ENCODE measurements at places on chromosomes 16 and 17. TPM values are rescaled to one million over a fixed set of nuclear protein-coding genes. Genes with fewer than 3 reads are reported as not detected.

- peak; percentile 40 for DNase-seq
Observed at GRCh38 chr16:27769561-27770255, 219.8 kb downstream of the KATNIP start.

DNA sequence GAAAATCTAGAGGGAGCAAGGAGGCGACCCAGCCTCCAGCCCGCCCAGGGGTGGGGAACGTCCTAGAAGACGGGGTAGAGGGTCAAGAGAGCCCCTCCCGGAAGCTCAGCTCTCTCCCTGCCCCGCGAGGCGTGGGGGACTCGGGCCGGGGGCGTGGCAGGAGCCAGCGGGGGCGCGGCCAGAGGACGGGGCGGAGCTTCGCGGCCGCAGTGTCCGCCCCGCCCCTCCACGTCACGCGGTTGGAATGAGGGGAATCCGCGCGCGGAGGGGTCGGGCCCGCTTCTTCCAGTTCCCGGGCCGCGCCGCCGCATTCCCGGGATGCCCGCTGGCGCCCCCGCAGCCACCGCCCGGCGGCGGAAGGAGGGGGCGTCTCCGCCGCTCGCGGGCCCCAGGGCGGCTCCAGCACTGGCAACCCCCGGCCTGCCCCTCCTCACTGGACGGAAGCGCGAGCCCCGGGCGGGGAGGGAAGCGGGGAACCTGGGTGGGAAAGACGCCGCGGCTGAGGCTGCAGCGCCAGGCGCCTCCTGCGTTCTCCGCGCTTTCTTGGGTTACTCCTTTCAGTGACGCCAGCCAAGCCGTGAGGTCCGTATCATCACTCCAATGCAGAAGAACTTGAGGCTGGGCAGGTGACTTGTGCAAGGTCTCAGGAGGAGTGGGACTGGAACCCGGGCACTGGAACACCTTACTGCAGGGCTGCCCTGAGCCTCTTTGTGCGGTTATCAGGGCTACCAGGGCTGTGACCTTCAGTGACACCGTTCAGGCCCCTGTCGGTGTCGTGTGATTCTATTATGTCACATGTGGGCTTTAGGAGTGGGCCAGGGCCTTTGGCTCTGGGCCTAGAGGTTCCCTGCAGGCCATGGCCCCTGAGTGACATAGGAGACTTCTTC, 4.3 kb downstream of the MYO1C start:
- peak; percentile 69 for DNase-seq

DNA sequence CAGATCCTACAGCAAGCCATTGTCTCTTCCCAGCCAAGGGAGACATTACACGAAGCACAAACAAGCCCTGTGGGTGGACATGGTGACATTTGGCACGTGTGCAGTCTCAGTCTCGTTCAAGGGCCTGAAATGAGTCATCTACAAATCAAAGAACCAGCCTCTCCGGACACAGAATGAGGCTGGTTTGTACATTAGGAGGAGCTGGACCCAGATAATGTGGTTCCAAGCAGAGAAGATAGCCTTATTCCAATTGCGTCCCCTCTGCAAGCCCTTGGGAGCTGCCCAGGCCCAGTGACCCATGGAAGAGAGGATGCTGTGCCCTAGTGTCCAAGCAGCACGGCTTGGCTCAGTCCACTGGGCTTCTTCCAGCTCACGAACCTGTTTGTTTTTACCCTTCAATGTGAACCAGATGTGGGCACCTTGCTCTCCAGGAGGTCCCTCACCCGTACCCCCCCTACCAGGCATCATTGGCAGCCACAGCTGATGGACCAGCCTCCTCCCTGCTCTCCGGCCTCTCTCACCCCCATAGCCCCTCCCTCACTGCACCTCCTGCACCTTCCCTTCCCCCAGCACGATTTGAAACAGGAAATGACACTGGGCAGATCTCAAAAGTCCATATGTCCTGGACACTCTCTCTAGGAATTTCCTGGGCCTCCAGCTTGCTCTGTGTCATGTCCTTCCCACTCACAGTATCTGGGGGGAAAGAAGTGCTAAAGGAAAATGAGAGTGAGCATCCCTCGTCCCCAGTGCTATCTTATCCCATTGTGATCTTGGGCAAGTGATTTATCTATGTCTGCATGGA, 26.2 kb downstream of the KPNA2 start:
- peak; percentile 29 for DNase-seq

- DNase-seq, result no peak
Observed at GRCh38 chr16:73792199-73793020, 504.2 kb upstream of the PSMD7 start.

GRCh38 chr16:78538919-78539318, 439.5 kb downstream of the WWOX start:
- peak; percentile 46 for DNase-seq

NSF gene
- total RNA-seq, result 24.1 TPM

- DNase-seq, result no peak
Observed at GRCh38 chr17:42282478-42283080, 5.7 kb upstream of the STAT5A start.

- no peak for DNase-seq
Observed at GRCh38 chr17:80453998-80454556, 22.3 kb downstream of the NPTX1 start.

STH gene
- not detected for total RNA-seq

GRCh38 chr16:57348327-57348726, 10.3 kb upstream of the CCL22 start:
- DNase-seq, result no peak

GRCh38 chr16:48999044-48999443, 282.6 kb downstream of the CBLN1 start:
- DNase-seq, result no peak

DNA sequence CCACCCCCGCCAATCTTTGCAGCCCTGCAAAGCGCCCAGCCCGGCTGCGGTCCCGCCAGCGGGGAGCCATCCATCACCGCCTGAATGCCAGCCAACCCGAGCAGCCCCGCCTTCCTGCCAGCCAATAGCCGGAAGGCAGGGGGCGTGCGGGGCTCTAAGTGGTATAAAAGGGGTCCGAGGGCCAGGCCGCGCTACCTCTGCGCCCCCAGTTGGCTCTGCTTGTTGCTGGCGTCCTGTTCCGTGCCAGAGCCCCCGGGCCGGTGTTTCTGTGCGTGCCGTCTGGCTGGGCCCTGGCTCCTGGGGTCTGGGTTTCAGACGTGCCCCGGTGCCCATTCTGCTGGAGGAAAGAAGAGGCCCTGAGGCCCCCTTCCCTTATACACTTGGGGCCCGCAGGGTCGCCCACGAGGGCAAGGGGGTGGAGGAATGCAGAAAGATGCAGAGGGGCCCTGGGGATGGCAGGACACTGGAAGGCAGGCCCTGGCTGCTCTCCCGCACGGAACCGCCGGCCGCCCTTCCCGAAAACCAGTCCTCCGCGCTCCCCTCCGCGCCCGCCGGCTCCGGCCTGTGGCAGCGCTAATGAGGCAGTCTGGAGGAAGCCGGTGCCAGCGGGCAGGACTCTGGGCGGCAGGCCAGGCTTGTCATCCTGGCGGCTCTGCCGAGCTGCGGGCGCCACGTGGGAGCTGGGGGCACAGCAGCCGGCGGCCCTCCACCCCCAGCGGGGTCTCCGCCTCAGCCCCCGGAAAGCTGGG, 14.0 kb downstream of the COPZ2 start:
- DNase-seq, result peak; percentile 91

RNF43 gene
- 7.9 TPM for total RNA-seq

PABPN1L gene
- not detected for total RNA-seq

PRDM7 gene
- not detected for total RNA-seq

DNA sequence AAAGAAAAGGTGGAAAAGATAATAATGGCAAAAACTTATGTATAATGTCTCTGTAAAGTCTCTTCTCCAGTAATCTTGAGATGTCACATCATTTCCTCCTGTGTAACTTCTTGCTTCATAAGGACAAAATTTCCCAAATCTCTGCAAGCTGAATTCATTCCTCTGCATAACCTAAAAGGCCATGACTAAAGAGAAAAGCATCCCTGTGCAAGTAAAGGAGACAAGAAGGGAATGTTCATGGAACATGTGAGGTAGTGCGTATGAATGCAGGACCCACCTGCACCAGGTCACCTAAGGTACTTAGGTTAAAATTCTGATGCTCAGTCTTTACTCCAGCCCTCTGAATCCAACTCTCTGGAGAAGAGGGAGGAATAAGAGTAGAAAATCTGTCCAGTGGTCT, 46.9 kb upstream of the NLK start:
- DNase-seq, result no peak

- DNase-seq, result no peak
Observed at GRCh38 chr16:20853981-20854620, 46.1 kb downstream of the DCUN1D3 start.

GRCh38 chr17:46063241-46063640, 64.2 kb downstream of the STH start:
- DNase-seq, result peak; percentile 80

CCT6B gene
- total RNA-seq, result 4.6 TPM

DNA sequence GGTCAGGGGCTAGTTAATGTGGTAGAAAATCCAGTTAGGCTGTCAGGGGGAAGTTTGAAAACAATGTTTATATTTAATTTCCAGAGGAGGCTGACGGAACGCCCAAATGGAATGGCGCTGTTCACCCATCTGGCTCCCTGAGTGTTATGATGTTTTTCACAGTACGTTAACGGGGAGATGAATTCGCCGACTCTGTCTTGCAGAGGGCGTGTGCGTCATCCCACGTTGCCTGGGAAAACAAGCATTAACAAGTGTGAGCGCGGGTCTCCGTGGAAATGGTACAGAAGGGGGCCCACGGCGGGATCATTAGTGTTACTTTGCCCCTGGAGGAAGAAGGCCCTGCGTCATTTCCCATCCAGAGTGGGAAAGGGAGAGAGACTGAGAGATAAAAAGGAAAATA, 29.6 kb downstream of the RGS9 start:
- no peak for DNase-seq

GRCh38 chr16:1911467-1912214, 6.6 kb downstream of the HS3ST6 start:
- no peak for DNase-seq

DNA sequence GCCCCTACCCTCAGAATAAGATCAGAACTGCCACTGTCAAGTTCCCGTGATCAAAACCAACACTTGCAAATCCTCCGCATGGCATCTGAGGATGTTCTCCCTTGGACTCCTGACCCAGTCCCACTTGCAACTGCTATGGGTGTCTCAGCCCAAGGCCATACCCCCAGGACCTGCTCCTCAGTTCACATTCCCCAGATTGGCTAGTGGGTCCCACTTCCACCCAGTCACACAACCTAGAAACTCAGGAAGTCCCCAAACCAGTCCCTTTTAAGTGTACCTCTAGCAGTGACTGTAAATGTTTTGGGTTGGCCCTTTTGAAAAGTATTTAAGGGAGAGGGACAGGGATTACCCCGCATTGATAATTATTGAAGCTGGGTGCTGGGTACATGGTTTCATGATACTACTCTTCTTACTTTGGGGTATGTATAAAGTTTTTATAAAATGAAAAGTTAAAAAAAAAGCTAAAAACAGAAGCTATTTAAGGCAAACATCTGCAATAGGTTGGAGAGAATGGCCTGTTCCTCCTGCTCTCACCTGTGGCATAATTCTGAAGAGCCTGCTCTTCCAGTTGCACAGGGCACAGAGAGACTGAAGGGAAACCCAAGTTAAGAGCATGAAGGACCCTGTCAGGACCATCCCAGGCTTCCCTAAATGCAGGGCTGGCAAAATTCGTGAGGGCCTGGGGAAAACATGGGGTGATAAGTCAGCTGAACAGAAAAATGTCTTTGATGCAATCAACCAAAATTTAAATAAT, 42.5 kb downstream of the ERN1 start:
- no peak for DNase-seq

GRCh38 chr17:7883781-7884386, 4.7 kb upstream of the CHD3 start:
- no peak for DNase-seq

- no peak for DNase-seq
Observed at GRCh38 chr17:8964801-8965393, 610 bp downstream of the PIK3R5 start.

UBE2G1 gene
- 78.5 TPM for total RNA-seq

GRCh38 chr17:5362162-5362811, 57.2 kb downstream of the NUP88 start:
- DNase-seq, result no peak

DNA sequence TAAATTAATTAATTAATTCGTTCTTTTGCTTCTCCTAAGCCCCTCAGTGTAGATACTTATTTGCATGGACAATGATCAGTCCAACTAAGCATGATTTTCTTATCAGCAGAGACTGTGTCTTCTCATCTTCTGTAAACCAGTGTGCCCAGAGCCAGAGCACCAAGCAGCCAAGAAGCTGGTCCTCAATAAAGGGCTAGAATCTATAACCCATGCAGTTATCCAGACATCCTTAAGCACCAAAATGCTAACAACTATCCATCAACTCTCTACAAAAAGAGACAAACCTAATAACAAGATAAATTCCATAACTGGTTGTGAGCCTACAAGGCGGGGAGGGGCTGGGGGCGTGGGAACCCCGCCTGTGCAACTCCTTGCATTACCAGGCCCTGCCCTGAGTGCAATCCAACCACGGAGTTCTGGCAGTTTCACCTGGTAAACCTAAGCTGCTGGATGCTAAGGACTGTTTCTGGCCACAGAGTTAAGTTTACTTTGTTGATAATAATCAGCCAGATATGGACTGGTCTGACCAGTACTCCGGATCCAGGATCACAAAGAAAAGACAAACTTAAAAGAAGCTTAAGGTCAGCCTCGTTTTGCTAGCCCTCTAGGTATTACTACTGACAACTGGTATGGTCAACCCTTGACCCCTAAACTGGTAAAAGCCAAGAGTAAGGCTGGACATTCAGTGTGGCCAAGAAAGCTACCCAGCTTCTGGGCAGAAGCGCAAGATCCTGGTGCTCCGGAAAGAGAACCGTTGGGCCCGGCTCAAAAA, 51.5 kb downstream of the ZFHX3 start:
- no peak for DNase-seq

- no peak for DNase-seq
Observed at GRCh38 chr16:80151722-80152111, 389.1 kb upstream of the DYNLRB2 start.

DNA sequence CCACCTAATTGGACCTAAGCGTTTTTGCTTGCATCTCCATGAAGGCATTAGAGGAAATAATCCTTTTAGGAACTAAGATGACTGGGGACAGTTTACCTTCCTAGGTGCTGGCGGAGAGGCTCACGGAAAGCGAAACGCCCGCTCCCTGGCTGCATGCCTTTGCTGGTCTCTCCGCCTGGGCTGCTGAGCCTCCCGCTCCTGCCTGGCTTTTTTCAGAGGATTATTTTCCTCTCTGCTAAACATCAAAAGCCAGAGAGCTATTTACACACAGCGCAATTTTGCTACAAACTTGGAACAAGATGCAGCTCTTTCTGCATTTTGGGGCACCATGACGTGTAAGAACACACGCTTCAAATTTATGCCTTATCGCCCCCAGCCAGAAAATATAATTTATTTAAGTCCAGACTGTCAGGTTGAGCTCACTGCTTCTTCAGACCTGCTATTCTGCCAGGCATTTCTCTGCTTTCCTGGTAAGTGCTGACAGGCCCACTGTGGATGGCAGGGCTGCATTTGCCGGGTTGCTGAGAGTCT, 124.4 kb downstream of the SPACA3 start:
- no peak for DNase-seq

- no peak for DNase-seq
Observed at GRCh38 chr16:3878610-3879009, 1.9 kb downstream of the CREBBP start.

KREMEN2 gene
- not detected for total RNA-seq

GRCh38 chr17:75698659-75699058, 22.6 kb upstream of the ITGB4 start:
- DNase-seq, result no peak

- peak; percentile 80 for DNase-seq
Observed at GRCh38 chr17:30104575-30105339, 11.9 kb upstream of the NSRP1 start.

Measured in MCF 10A (cell line).